ENCODE measurements at places on chromosomes 12 and 14.

DNA sequence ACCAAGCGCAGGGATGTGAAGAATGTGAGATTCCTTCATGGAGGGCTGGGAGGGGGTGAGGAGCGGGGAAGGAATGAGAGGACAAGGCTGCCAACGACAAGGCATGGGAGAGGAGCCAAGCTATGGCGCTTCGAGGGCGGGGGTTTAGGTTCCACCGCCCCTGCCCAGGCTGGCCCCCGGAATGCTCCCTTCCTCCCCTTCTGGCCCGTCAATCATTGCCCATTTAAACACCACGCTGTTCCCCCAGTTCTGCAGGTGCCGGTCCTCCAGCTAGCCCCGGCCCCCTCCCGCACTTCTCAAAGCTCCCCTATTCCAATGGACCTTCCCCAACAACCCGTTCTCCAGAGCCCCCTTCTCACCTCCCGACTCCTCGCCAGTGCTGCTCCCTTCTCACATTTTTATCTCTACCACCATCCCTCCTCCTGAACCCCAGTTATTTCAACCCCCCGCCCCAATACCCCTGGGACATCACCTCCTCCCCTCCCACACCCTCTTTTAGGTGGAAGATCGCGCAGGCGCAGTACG is 428 bp downstream of the RNF41 start:
- DNase-seq: peak; percentile 51

DNA sequence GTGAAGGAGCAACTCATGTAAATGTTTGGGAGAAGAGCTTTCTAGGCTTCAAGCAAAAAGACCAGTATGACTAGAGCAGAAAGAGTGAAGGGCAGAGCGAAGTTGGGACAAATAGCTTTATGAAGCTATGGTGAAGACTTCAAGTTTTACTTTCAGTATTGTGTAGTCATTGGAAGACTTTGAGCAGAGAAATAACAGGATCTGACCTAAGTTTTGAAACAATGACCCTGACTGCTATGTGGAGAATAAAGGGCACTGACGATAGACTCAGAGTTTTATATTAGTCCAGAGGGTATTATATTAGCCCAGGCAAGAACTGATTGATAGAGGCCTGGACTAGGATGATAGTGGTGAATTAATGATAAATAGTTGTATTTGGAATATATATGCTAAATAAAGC is 187.3 kb downstream of the KTN1 start:
- no peak for DNase-seq

DNA sequence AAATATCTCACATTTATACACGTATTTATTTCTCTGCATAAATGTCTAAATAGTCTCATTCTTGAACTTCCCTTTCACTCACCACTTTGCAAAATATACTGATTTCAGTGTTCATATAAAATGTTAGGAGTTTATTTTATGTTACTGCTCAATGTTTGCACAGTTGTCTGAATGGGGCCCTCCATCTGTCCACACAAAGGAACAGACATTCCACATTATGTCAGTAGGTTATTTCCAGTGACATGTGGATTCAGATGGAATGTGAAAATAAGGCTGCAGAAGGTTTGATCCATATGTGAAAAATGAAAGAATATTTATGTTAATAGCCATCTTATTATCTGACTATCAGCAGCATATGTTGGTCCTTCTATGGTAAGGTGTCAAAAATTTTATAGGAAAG is 994.4 kb upstream of the SEL1L start:
- DNase-seq: no peak

DNA sequence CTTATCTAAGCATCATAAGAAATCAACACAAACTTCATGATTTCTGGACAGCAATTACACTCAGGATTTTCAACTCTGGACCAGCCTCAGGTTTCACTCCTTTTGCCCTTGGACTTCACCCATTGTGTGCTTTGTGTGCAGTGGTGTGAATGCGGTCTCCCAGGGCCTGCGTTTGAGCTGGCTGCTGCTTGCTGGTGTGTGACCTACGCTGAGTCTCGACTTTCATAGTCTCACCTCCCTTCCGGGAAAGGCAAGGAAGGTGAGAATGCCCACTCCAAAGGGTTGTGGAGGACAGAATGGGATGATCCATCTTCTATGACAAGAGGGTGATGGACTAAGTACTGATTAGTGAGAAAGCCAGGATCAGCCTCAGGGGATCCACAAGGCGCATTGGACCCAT is 228.8 kb downstream of the C12orf75 start:
- no peak for DNase-seq

- no peak for DNase-seq
Measured at GRCh38 chr14:105271224-105271890, 23.0 kb downstream of the BTBD6 start.

- DNase-seq: no peak
Measured at GRCh38 chr12:123696646-123697045, 15.5 kb upstream of the ATP6V0A2 start.

DNA sequence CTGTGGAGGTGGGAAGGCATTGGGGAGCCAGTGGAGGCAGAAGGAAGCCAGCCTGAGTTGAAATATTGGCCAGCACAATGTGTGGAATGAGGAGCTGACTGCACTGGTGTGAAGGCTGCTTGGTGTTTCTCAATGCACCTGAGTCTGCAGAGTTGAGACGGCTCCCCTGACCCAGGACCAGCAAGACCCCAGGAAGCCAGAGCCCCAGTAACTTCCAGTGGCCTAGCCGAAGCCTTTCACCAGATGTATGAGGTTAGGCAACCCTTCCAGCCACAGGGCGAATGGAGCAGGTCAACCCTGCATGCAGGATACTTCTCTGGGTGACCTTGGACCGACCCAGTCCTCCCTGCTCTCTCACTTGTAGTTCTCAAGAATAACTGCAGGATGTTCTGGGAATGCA is 12.9 kb upstream of the KRT73 start:
- no peak for DNase-seq

DNA sequence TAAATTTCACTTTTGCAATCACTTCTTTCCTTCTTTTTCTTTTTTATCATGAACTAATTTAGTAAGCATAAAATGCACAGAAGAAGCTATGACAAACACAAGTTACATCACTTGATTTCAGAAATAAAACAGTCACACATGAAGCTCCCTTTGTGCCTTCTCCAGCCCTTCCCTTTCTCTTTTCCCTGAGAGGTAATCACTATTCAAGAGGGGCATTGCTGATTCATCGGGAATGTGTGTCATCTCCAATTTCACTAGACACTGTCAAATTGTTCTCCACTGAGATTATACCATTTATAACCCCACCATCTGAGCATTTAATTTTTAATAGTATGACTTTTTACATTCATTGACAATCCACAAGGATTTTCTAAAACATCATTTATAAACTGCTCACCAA is 91.6 kb upstream of the PTPRQ start:
- no peak for DNase-seq

- no peak for DNase-seq
Measured at GRCh38 chr14:21575661-21576060, 4.2 kb downstream of the OR10G3 start.

DNA sequence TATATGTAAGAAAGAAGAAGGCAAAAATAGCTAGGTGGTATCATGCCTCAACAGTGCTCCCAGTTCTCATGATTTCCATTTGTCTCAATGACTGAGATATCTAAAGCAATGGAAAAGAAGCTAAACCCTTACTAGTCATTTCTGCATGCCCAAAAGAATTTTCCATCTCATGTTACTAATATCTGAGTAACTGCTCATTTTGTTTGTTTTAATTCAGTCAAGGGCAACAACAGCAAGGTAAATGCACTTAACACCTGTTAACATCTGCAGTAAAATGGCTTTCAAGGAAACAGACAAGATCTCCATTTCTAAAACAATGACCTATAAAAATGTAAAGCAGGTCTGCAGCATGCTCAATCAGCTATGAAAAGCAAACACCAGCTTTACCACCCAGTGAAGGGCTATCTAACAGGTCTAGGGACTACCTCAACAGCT is 19.4 kb upstream of the SELPLG start:
- no peak for DNase-seq

GRCh38 chr14:89625244-89625713 is 208.2 kb upstream of the FOXN3 start:
- DNase-seq: no peak

DNA sequence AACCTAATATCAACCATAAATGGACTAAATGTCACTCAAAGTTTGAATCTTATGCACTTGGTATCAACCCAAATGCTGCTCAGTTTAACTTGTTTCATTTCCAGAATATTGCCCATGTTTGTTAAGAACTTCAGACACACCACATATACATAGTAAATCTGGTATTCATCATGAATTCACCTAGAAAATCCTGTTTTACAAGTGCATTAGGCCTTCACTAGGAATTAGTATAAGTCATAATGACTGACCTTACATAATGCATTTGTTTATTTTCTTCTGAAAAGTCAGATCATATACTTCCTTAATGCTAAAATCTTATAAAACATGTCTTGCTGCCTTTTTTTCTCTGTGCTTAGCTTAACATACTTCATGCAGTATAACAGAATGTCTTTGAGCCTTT is 66.1 kb downstream of the ABCD2 start:
- no peak for DNase-seq

GRCh38 chr12:109822951-109823411 is 10.2 kb downstream of the TRPV4 start:
- no peak for DNase-seq

- DNase-seq: no peak
Measured at GRCh38 chr12:99066726-99067125, 421.6 kb downstream of the APAF1 start.

GRCh38 chr14:81837304-81837703 is 303.7 kb upstream of the SEL1L start:
- no peak for DNase-seq

DNA sequence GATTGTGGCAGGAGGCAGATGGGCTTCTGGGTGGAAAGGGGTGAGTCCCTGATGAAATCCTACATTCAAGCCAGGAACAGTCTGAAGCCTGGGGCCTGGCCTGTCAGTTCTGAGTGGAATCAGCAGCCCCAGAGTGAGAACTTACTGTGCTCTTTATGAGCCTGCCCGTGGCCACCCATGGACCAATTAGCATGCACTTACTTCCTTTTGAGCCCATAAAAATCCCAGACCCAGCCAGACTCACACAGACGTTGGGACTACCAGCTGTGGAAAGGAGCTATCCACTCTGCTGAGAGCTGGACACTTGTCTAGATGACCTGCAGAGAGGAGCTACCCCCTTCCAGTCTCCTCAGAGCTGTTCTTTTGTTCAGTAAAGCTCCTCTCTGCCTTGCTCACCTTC is 104.5 kb downstream of the MNAT1 start:
- DNase-seq: no peak

- no peak for DNase-seq
Measured at GRCh38 chr12:100503228-100503628, 29.6 kb downstream of the NR1H4 start.

DNA sequence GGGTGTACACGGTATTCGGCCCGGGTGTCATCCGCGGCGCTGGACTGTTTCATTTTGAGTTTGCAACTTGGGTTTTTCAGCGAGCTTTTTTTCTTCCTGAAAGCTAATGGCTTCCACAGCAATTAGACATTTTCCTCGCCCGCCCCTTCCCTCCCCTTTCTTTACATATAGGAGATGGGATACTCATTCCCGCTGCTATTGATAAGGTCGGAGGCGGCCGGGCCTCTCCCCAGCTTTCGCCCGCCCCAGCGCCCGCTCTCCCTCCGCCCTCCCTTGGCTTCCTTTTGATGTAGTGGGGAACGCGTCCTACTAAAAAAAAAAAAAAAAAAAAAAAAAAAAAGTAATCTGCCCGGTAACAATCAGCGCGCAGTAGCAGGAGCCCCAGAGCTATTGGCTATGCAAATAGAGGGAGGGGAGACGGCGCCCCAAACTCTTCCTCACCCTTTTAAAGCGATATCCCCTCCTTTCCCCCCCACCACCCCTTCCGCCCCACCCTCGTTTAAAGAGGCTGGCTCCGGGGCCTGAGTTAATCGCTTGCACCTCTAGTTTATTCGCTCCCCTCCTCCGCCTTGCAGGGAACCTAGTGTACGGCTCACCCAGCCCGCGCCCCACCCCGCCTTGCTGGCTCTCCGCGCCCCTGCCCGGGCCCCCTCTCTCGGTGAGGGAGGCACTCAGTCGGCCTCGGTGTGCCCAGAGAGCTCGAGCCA is 1.7 kb upstream of the CCND2 start:
- DNase-seq: no peak

DNA sequence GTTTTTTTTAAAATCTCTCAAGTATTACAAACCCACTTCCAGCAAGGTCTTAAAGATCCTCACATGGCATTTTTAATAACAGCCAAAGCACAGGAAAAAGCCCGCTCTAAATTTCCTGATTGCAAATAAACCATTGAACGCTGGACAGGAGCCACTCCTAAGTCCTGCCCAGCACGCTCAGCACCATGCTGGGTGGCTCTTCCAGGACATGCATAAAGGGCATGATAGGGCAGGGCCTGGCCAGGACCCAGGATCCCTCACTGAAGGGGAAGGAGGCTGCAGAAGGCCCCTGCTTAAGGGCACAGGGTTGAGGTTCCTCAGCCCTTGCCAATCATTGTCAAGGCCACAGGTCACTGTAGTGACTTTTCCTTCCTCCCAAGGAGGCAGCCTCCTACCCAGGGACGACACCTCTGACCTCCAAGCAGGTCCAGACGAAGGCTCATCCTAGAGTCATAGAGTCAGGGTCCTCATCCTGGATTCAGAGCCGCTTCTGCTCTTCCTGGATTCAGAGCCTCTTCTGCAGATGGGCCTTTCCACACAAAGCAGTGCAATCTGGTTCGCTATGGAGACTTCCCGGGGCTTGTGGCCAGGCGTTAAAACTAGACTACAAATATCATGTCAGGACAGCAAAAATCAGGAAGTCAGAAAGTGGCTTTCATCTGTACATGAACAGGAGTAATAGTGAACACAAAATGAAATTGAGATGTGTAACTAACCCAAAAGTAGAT is 123.8 kb downstream of the GCH1 start:
- no peak for DNase-seq

DNA sequence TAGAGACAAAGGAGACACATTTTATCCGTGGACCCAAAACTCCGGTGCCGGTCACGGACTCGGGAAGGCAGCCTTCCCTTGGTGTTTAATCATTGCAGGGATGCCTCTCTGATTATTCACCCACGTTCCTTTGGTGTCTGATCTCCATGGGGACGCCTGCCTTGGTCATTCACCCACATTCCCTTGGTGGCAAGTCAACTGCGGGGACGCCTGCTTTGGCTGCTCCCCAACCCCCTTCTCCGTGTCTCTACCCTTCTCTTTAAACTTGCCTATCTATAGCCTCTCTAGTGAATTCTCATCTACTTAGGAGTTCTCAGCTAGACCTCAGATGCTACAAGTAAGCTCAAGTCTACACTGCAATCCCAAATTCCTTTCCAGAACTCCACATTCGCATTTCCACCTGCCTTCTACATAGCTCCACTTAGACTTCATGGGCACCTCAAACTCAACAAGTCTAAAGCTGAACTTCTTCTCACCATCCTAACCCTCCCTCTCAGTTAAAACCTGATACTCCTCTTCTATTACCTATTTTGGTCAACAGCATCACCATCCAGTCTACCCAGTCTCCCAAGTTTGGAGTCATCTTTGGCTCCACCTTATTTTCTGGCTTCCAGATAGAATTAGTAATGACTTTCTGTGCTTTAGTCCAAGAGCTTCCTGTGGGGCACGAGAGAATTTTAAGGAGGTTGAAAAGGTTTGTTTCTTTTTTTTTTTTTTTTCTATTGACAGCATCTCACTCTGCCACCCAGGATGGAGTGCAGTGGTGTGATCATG is 14.4 kb downstream of the SPTLC2 start:
- no peak for DNase-seq

GRCh38 chr14:80664576-80664975 is 277.0 kb downstream of the CEP128 start:
- DNase-seq: no peak
